Right renal cortex interstitium (tissue), 3 donors: ENCODE measurements at places on chromosomes 7 and 10.

DNA sequence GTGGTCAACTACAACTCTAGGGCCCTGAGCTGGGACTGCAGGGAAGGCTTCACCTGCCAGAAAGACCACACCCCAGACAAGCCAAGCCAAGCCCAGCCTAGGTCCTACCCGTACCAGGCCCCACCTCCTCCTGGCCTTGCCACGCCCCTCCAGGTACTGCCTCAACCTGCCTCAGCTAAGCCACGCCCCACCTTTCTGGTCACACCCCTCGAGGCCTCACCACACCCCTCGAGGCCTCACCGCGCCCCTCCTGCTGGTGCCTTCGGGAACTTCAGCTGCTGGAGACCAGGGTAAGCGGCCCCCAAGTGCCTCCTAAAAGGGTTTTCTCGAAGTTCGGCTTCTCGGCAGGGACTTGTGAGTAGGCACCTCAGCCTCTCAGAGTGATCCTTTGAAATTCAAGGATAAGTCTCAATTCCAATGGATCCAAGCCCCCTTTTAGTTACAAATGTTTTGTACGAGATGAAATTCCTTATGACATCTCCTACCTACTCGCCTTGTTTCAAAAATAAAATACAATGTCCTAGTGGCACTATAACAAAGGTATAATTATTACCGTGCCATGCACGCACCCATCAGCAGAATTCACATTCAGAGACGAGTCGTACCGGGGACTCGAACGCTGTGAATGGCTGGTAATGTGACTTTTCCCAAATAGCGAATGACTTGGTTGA lies 171.2 kb downstream of the ARHGAP21 start:
- DNase-seq: no peak

DNA sequence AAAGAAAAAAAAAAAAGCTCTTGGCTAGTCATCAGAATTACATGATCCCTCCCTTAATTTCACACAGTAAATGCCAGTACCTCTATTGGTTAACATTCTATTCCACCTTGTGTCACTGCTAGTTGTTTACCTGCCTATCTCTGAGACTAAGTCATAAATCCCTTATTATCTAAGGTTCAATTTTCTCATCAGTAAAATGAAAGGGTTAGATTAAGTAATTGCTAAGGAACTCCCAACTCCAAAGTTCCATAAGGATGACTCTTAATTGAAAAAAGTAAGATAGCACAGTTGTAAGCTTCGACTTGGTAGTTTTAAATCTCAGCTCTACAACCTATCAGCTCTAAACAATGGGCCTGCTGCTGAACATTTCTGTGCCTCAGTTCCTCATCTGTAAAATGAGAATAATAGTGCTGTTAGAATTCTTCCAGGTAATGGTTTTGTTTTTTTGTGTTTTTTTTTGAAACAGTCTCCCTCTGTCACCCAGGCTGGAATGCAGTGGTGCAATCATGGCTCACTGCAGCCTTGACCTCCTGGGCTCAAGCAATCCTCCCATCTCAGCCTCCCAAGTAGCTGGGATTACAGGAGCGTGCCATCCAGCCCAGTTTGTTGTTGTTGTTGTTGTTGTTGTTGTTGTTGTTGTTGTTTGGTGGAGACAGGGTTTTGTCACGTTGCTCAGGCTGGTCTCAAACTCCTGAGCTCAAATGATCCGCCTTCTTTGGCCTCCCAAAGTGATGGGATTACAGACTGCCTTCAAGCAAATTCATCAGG lies 35.6 kb downstream of the SRPK2 start:
- no peak for DNase-seq

DNA sequence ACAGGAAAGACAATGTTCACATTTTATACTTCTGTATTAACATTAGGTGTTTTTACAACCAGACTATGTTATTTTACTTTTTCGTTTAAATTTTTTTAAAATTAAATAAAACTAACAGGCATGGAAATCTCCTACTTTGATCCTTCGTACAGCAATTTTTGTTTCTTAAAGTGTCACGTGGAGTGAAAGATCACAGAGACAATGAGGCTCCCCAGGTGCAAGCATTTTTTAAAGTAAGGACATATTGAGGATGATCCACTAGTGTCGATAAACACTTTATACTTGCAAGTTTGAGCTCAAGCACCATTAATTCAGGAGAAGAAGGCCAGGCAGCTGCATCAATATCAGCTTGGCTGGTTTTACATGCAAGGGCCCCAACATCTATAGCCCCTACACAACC lies 68.5 kb upstream of the FAM133B start:
- no peak for DNase-seq

DNA sequence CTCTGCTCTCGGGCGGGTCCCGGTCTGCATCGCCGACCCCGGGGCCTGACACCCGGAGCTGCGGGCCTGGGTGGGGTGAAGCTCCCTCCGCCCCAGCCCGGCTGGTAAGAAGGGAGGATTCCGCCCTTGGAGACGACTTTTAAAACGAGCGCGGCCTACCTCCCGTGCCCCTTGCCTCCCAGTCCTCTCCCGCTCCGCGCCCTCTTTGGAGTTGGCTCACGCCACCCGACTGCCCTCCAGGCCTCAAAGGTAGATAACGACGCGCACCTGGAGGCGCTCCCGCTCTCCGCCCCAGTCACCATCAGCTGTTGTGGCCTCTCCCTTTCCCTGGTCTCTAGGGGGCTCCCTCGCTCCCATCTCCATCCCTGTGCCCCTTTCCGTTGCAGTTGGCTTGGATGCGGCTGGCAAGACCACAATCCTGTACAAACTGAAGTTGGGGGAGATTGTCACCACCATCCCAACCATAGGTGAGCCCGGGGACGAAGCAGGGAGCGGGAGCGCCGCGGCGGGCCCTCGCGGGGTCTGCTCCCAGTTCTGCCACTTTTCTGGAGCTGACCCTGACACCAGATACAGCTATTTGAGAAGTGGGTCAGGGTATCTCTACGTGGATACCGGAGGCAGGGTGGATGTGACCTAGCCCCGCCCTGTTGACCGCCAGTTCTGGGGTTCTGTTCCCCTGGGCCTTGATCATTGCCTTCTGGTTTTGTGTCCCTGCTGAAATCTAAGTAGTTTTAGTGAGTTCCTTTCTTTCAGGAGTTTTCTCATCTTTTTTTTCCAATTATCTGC lies 679 bp downstream of the ARF5 start:
- DNase-seq: peak; percentile 44

- no peak for DNase-seq
Observed at GRCh38 chr7:132932296-132933071, 149.4 kb downstream of the CHCHD3 start.

DNA sequence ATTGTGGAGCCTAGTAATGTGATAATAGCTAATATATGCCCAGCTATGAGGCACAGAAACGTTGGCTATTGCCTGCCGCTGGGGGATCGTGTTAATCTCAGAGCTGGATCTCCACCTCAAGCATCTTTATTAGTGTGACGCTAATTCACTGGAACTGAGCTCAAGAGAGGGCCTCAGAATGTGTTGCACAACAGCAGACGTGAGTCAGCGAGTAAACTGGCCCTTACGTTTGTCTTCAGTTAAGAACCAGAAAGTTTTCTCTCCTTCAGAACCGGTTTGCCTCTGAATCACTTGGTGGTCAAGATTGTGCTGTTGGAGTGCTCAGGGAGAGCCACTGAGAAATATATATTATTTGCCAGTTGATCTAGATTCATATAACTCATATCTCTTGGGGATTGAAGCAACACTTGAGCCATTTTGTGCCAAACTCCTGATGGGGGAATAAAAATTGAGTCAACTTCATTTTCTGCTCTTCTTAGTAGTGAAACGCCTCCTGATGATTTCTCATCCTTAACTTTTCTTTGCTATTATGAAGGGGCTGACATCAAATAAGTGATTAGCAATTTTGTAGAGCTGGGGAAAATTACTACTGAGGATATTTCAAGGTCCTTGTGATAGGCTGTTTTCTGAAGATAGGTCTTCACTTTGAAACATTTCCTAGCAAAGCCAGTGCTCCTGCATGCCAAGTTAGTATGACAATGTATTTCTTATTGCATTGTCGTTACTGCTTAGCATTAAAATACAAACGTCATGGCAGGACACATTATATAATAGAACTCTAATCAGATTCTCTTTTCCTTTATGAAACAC lies 22.3 kb downstream of the BZW2 start:
- no peak for DNase-seq

DNA sequence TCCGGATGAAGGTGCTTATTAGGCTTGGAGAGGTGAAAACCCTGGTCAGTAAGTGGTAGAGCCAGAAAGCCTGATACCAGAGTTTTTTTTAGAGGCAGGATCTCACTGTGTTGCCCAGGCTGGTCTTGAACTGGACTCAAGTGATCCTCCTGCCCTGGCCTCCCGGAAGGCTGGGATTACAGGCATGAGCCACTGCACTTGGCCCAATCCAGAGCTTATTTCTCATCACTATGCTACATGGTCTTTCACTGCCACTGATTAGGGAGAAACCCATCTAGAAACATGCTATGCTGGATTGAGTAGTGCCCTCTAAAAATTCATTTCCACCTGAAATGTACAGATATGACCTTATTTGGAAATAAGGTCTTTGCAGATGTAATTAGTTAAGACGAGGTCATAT lies 28.4 kb upstream of the GJD4 start:
- DNase-seq: no peak

DNA sequence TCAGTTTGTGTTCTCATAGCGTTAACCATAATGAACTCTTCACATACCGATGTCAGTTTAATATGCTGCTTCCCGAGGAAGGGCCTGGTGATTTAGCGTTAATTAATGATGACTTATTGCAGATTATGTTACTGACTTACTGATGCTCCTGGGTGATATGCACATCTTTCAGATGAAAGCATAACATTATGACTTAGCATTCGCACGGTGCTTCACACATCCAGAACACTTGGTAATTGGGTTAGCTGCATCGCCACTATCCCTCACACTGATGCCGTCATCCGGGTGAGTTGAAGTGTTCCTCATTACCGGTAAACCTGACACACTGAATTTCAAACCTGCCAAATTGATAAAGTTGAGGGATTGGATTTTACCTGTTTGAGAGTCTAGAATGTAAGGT lies 239.0 kb upstream of the PODXL start:
- DNase-seq: no peak

- DNase-seq: no peak
Observed at GRCh38 chr10:132399117-132400035, 2.4 kb downstream of the PWWP2B start.

- no peak for DNase-seq
Observed at GRCh38 chr10:132403511-132404168, 6.6 kb downstream of the PWWP2B start.

DNA sequence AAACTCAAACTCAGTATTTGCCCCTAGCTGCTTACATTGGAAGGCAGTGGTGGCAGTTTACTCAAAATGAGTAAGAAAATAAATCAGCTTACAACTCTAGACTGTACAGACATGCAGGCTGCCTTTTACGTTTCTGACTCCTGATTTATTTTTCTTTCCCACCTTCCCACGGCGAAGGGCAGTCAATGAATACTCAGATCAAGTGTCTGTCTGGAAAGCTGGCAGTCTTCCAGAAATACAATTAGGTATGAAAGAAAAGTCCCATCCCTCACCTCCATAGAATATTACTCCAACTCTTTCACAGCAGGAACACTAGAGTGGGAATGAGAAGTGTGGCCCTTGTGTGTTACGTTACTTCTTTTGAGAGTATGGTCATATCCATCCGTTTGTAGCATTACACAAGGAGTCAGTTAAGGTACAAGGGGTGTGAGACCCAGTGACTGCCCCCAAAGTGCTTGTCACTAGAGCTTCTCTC lies 1.3 kb upstream of the PAPSS2 start:
- DNase-seq: no peak

- DNase-seq: no peak
Observed at GRCh38 chr10:107583974-107584373, 419.5 kb upstream of the SORCS1 start.

- no peak for DNase-seq
Observed at GRCh38 chr7:28292834-28293526, 112.4 kb upstream of the JAZF1 start.

GRCh38 chr10:14742815-14743214 lies 31.9 kb downstream of the FAM107B start:
- no peak for DNase-seq

GRCh38 chr10:9056521-9056920 lies 1002.0 kb downstream of the GATA3 start:
- DNase-seq: no peak

DNA sequence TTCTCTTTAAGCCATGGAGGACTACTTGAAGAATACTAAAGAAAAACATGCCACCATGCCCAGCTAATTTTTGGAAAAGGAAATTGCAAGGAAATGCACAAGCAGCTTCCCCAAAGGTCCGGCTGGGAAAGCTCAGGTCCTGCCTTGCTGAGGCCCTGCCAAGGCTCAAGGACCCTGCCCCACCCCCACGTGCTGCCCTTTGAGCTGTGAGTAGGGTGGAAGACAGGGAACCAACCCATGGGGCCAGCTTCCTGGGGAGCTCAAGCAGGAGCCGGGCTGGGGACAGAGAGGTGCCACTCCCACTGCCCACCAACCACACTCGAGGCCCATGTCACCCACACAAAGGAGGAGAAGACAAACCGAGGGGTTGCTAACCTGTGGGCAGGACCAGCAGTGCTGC lies 78.2 kb downstream of the SLIT1 start:
- no peak for DNase-seq

DNA sequence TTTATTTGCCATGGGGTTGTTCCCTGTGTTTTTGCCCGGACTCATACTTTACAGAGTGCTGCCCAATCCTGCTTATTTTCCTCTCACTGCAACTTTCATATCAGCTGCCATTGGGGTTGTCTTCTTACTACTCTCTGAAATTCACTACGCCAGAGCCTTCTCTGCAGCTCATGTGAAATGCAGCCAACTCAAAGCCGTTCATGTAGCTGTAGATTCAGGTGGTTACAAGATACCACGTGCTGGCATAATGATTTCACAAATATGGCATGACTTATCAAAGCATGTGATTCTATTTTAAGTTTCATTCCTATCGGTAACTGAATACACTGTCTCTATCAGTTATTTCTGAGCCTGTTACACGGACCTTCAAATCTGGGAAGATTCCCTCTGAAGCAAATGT lies 130.3 kb upstream of the WNT16 start:
- no peak for DNase-seq

- no peak for DNase-seq
Observed at GRCh38 chr7:80146545-80147182, 12.0 kb downstream of the GNAI1 start.

GRCh38 chr10:93656155-93656554 lies 43.8 kb downstream of the PDE6C start:
- DNase-seq: no peak

DNA sequence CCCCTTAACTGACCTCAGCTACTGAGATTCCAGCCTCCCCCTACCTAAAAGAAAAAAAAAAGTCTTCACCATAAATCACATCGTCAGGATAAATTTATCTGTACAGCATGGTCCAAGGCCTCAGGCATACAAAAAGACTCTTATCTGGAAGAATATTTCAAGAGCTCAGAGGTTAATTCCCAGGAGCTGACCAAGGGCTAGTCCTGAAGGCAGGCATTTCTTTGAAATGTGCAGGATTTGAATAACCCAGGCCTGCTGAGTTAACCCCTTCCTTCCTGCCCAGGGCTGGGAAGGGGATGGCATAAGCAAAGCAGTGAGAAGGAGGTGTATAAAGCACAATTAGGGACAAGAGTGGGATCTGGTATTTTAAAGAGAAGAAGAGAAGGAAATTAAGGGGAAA lies 111.2 kb downstream of the RNLS start:
- DNase-seq: no peak
